ENCODE measurements at places on chromosomes 11 and 22.

DNA sequence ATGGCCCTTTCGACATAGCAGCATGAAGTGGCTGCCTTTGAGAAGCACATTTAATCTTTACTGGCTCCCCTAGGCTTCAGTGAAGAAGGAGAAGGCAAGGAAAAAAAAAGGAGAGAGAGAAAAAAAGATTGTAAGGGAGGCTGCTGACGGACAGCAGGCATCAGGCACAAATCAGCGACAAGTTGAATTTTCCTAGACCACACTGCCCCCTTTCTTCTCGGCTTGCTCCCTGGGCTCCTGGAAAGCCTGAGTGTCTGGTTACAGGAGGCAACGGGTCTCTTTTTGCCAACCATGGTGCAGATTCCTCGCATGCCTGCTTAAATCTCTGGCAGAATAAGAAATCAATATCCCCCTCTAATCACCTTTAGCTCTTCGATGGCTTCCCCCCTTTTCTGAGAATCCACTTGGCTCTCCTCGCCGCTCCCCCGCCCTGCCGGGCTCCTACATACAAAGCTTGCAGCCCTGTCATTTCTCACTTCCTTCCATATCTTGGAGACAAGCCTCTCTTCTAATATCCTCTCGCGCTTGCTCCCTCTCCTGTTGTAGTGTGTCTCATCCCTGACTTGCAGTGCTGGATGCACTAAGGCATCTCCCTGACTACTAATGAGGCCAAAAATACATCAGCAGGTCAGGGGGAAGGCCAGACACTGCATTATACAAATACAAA is 14.3 kb downstream of the BLID start:
- DNase-seq = no peak

DNA sequence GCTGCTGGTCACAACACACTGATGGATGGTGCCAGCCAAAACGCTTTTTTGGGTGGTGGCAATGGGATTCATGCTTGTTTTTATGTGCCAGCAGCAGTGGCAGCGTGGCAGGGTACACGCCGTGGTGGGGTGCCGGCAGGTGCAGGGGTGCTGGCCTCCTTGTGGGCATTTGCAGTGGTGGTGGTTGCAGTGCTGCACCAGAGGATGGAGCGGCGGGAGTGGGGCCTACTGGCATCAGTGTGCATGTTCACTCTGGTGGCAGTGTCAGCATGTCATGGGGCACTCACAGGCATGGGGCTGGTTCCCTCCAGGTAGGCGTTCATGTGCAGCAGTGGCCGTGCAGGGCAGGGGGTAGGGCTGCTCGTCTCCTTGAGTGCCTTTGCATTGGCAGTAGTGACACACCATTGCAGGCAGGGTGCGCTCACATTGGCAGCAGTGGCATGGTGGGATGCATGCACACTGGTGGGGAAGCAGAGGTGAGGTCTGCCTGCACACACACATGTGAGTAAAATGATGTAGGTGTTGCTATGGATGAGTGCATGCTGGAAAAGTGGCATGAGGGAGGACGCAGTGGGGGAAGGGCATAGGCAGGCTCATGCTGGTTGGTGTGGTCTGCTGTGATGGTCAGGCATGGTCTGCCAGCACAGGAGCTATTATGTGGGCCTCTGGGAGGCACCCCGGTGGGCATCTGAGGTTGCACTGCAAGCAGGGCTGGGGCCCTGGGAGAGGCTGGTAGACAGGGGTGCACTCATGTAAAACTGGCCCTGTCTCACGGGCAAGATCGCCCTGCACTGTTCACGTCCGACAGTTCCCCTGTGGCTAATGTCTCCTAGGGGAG is 29.9 kb downstream of the CCDC15 start:
- DNase-seq = no peak

GRCh38 chr22:36455571-36456463 is 25.6 kb downstream of the TXN2 start:
- DNase-seq = no peak

DNA sequence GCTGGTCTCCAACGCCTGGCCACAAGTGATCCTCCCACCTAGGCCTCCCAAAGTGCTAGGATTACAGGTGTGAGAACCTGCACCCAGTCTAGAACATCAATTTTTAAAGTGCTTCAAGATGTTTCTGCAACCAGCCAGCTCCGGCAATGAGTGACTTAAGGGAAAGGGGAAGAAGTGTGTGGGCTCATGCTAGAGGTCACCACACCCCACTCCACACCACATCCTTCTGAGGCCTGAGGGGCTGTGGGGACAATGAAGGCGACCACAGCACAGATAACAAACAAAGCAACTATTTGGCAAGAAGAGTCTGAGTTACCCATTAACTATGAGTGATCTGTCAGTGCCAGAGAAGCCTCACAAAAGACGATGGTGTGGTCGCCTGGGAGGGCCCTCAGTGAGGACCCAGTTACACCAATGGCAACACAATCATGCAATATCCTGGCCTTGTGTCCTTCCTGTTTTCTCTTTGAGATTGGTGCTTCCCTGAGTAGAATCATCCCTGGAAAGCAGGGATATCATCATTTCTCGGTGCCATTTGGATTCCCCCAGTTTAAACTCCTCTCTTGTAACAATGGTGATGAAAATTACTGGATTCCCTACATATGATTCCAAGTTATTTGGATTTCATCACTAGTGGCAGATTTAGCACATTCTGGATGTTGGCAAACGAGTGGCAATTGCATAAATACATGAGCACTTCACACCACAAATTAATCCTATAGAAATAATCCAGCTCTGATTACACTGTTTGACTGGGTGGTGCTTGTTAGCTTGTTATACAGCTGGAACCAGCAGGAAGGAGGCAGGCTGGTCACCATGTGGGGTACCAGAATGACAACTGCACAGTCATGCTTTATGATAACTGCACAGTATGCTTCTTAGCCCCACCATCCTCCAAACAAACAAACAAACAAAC is 18.4 kb downstream of the ABTB2 start:
- no peak for DNase-seq

GRCh38 chr11:36240173-36240572 is 49.1 kb downstream of the COMMD9 start:
- DNase-seq = no peak

- no peak for DNase-seq
Observed at GRCh38 chr11:119355091-119355843, 8.8 kb upstream of the MFRP start.

- no peak for DNase-seq
Observed at GRCh38 chr11:43589601-43590250, 90.8 kb upstream of the HSD17B12 start.

GRCh38 chr11:88313441-88313840 is 24.1 kb downstream of the CTSC start:
- no peak for DNase-seq

DNA sequence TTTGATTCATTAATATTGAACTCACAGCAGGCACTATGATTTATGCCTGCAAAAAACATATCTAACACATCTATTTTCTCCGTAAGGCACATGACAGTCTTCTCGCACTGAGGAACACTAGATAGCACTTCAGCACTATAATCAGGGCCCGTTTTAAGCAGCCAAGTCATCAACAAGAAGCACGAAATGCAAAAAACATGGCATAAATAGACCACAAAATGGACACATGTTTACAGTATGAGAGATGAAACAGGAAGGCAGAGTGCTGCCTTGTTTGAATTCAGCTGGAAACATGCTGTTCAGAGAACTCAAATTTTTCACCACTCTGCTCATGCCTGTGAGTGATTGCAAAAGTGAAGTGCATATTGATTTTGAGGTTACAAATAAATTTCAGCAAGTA is 205.8 kb upstream of the PDGFD start:
- no peak for DNase-seq

DNA sequence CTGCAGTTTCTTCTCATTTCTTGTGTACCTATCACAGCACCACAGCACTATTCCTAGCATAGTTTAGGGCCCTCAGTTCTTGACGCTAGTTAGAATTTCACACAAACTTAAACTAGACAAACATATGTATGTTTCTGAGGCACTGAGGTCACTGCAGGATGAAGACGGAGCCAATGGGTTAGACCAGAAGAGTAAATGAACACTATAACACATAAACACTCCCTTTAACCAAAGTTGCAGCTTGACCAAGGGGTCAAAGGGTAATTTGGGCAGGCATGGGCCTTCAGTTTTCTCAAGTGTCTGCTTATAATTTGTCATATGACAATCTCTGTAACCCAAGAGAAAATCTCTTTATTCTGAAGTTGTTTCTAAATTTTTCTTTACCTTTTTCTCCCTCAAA is 12.9 kb upstream of the HBE1 start:
- no peak for DNase-seq

- no peak for DNase-seq
Observed at GRCh38 chr22:42919199-42919598, 62.1 kb upstream of the ARFGAP3 start.

DNA sequence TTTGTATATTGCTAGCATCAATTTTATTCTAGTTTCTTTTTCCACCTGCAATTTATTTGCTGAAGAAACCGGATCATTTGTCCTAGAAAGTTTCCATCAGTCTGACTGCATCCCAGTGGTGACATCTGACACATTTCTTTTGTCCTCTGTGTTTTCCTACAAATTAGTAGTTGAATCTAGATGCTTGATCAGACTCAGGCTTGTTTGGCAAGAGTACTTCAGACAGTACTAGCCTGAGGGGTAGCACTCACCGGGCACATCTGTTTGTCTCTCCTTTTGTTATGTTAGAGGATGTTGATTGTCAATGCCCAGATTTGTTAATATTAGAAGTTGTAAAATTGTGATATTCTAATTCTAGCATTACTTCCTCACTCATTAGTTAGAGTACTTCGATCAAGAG is 204.8 kb downstream of the SWAP70 start:
- DNase-seq = no peak

DNA sequence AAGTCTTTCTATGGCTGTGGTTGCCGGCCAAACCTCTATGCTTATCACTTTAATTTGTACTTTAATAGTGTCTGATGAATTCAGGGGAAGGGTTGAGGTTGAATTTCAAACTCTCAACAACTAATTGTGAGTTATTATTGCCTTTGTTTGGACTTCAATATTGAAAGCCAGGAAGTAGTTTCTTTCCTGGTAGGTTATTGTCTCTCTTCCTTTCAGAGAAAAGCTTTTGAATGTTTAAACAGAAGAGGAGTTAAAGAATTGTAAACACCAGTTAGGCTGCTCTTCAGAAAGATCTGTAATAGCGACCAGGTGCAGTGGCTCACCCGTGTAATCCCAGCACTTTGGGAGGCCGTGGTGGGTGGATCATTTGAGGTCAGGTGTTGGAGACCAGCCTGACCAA is 22.2 kb downstream of the NNMT start:
- DNase-seq = no peak

- DNase-seq = no peak
Observed at GRCh38 chr11:45756384-45757010, 48.5 kb upstream of the SLC35C1 start.
